ENCODE measurements at places on chromosomes 2 and 18.

- DNase-seq = no peak
Observed at GRCh38 chr2:232353096-232353495, 25.5 kb upstream of the ALPP start.

DNA sequence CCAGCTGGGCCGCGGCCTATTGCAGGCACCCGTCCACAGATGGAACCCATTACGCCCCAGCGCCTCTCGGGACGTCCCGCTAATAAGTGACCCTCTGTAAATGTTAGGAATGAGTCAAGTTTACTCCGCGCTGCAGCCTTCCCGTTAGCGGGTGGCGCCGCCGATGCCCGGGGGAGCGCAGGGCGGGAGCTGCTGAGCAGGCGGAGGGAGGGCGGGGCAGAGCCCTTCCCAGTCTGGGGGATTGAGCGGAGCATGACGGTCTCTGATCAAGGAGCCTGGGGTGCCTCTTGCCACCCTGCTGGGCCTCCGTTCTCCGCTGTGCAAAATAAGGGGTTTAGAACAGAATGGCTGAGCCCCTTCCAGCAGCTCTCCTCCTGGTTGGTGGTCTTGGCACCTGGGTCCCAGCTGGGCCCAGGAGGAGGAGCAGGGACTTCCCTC, 10.5 kb downstream of the CROCC2 start:
- DNase-seq = peak; percentile 84

GRCh38 chr2:214076527-214076926, 334.3 kb upstream of the VWC2L start:
- no peak for DNase-seq

GRCh38 chr18:2627821-2628276, 27.7 kb upstream of the SMCHD1 start:
- peak; percentile 47 for DNase-seq

GRCh38 chr18:37964885-37965571, 399.4 kb upstream of the CELF4 start:
- no peak for DNase-seq
